ENCODE measurements at places on chromosomes 2 and 18.

DNA sequence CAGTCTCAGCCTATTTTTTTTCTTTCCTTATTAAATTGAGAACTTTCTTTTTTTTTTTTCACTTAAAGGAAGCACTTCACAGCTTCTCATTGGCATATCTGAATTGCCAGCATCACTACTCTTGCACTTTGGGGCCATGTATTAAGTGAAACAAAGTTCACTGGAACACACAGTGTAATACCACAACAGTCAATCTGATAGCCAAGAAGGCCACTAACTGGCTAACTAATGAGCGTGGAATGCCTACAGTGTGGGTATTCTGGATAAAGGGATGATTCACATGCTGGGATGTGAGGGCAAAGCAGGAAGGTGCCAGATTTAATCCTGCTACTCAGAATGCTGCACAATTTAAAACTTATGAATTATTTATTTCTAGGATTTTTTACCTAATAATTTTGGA, 11.7 kb upstream of the C18orf63 start:
- no peak for DNase-seq

DNA sequence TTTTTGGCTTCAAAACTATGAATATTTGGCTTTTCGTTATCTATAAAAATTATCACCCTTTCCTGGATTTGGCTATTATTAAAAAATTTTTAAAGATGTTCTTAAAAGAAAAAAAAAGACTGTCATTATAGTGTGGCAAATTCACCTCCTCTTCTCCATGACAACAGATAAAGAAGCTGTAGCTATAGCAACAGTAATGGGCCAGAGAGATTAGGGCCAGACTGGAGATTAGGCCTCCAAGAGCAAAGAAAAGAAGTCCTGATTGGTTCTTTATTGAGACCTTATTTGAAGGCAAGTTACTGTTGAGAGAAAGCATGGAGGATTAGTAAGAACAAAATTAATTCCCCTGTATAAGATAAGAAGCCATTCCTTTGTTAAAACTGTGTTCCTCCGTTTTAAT, 812.5 kb downstream of the DCC start:
- peak; percentile 4 for DNase-seq

- DNase-seq: no peak
Measured at GRCh38 chr2:88139203-88139702, 11.4 kb upstream of the FABP1 start.

GRCh38 chr2:47528874-47529273, 125.9 kb downstream of the MSH2 start:
- no peak for DNase-seq

GRCh38 chr2:29361231-29361630, 246.0 kb downstream of the CLIP4 start:
- no peak for DNase-seq

GRCh38 chr2:181070119-181070835, 89.9 kb downstream of the UBE2E3 start:
- peak; percentile 71 for DNase-seq

DNA sequence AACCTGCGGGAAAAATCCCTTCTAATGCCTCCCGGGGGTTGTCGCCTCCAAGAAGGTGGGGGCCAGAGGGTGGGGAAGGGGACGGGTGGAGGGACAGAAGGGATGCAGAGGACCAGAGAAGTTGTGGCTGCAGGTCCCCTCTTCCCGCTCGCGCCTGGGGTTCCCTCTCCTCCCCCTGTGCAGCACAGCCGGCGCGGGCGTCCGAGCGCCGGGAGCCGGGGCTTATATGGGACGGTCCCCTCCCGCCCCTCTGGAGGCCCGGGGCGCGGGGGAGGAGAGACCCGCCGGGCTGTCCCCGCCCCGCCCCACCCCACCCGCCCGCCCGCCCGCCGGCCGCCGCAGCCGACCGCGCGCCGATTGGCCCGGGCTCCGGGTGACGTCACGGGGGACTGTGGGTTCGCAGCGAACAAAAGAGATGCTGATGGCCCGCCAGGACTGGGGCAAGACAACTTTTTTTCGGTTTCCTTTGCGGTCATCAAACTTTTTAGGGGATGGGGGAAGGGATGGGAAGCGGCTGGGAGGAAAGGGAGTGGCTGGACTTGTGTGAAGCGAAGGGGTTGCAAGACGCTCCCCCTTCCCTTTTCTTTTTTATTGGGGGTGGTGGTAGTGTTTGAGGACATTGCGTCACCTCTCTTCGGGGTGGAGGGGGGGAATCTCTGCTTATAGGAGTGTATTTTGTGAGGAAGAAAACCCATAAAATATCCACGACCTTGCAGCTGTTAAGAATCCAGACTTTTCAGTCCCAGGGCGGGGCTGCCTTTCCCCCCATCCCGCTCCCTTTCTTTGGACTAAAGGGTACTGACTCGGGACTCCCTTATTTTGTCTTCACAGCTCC, at the start of gene FN1:
TSS of gene FN1 (minus strand) at position 199 of the 835 bp plus-strand sequence. CDS start 266 bp downstream, outside the sequence.
- peak; percentile 46 for DNase-seq

DNA sequence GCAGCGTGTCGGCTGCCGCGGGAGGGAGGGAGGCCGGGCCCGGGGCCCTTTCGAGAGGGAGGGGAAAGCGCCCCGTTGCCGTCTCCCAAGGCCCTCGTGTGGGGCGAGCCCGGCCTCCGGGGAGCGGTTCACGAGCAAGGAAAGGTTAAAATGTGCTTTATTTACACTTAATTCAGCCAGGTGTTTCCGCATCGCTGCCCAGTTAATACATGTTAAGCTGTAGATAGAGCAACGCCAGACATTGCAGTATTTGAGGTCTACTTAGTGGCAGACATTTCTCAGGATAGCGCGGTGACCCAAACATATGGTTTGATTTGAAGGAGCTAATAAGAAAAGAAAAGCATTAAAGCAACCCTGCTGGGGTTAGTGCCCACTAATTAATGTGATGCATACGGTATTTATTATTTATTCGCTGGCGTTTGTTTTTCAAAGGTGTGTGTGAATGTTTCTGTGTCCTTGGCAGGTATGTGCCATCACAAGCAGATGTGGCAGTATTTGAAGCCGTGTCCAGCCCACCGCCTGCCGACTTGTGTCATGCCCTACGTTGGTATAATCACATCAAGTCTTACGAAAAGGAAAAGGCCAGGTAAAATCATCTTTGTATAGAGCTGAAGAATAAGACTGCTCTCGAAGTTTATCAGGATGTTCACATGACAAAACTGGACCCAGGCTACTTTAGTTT, 571 bp downstream of the EEF1B2 start:
- DNase-seq: no peak

DNA sequence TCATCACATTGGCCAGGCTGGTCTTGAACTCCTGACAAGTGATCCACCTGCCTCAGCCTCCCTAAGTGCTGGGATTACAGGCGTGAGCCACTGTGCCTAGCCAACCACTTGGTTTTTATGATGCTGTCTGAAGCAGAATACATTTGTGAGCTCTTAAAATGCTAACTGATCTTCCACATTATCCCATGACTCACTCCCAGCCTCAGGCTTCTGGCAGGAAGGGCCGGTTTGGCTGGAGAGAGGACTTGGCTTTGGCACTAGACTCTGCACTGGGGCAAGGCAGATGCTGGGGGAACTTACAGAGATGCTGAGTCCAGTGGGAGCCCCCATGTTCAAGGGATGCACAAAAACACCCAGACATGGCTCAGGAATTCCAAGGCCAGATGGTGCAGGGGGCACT, 40.5 kb upstream of the SH3BP4 start:
- no peak for DNase-seq

DNA sequence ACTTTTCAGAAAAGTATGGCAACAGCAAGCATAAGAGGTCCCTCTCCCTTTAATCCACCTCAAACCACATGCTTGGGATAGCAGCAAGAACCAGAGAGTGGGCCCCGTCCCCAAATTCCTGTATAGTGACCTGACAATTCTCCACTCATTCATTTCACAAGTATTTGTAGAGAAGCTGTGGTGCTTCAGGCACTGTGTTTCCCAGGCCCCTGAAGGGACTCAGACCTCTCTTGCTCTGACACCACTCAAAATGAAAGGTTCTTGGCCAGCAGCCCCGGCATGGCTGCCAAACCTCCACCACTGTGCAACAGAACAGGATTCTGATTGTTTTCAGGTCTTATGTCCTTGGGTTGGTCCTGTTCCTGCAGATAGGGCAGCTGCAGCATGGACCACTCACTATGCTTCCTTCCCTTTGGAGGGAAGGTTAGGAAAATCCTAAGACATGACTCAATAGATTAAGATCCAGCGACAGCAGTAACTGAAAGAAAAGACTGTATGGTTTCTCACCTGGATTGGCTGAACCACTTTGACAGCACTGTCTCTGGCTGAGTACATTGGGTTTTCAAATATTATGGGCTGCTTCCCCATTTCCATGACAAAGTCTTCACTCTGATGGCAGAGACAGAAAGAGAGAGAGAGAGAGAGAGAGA, 67.6 kb downstream of the DHRS9 start:
- DNase-seq: no peak

- DNase-seq: no peak
Measured at GRCh38 chr2:95269036-95269680, 5.1 kb upstream of the PROM2 start.

DNA sequence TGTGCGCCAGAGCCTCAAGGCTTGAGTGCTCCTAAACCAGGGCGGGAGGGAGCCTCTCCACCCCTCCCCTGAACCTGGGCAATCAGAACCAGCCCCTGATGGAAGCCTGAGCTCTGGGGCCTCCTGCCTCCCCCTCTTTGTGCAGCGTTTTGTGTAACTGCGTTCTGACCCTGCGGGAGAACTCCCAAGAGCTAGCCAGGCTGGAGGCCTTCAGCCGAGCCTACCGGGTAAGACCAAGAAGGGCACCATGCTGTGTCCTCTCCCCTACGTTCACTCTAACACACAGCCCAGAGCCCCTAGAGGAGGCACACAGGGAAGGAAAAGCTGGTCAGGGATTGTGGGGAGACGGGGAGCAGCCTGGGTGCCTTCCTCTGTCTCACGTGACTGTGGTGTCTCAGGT, 108.0 kb downstream of the PLB1 start:
- no peak for DNase-seq

- no peak for DNase-seq
Measured at GRCh38 chr2:128372621-128373341, 54.1 kb upstream of the HS6ST1 start.

GRCh38 chr2:67085146-67085545, 312.0 kb upstream of the ETAA1 start:
- DNase-seq: no peak

DNA sequence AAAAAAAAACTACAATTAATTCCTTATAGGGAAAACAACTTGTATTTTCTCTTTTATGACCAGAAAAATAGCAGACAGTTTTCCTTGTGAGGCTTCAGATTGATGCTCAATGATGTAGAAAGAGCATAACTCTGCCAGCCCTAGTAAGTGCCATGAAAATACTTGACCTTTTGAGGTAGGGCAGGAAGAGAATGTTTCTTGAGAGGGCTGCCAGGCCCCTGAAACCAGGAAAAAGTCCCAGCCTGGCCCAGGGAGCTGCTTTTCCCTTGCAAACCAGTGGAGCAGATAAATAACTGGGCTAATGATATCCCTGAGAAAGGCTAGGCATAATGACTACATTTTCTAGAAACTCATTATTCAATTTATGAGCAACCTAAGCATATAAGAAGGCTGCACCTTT, 126.8 kb downstream of the SLC8A1 start:
- DNase-seq: no peak
